ENCODE measurements at places on chromosomes 13 and 19.

- no peak for DNase-seq
These were observed 200.6 kb downstream of the LHFPL6 start for GRCh38 chr13:39402221-39402970.

- no peak for DNase-seq
These were observed 97.9 kb downstream of the MTUS2 start for GRCh38 chr13:28918030-28918429.

DNA sequence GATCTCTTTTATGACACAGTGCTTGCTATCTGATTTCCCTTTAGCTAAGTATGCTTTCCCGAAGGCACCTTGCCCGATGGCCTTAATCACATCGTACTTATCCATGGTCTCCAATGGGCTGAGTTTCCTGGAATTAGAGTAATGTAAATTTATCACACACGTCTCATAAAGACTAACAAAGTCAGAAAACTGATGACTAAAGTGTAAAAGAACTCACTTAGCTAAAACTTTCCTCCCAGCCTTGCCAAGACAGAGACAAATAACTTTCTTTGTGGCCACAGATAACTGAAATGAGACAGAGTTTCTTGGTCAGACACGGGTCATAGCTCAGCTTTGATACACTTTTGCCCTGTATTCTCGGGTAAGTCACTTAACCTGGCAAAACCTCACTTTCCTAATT, 1.5 kb downstream of the NEK5 start:
- no peak for DNase-seq

DNA sequence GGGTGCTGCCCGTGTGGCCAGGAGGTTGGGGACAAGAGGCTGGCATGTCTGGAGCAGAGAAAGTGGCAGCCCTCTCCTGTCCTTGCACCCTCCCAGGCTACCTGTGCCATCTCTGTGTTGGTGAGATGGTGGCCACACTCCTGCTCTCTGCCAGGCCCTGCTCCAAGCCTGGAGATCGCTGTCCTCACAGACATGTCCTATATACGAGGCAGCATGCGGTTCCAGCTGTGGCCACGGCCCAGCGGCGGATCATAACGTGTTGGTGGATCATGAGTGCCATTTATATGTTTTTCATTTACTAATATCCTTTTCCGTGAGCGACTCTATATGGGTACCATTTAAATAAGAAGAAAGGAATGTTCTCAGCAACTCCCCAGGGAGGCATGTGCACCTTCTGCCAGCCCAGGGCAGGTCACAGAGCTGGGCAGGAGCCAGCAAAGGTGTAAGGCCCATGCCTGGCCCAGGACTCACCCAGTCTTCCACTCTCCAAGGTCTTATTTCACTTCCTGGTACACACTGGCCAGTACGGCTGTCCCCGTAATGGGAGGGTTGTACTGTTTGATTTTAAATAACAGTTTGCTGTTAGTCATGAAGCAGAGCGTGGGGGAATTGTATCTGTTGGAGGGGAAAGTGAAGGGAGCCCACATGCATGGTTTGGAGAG, 47.2 kb upstream of the LDLR start:
- DNase-seq = no peak

DNA sequence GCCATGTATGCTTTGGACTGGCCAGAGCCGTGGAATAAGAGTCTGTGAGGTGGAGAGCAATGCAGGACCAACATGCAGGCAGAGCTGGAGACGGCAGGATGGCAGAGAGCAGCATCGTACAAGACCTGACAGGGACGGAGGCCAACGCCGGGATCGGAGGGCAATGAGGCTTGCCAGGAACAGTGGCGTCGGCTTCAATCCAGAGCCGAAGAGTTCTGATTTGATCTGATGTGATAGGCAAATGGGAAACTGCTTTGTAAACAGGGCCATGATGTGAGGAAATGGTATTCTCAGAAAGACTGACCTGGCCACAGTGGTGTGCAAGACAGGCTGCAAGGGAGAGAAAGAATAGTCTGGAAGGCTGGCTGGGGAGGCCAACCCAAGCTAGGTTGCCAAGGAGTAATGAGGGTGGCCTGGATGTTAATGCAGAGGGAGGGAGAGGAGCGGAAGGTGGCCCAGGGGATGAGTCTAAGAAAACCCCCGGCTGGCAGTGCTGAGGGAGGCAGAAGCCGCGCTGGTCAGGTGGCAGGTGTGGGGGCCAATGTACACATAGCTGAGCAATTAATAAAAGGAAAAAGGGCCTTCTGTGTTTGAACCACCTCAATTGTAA, 26.7 kb downstream of the RCBTB2 start:
- DNase-seq = no peak

DNA sequence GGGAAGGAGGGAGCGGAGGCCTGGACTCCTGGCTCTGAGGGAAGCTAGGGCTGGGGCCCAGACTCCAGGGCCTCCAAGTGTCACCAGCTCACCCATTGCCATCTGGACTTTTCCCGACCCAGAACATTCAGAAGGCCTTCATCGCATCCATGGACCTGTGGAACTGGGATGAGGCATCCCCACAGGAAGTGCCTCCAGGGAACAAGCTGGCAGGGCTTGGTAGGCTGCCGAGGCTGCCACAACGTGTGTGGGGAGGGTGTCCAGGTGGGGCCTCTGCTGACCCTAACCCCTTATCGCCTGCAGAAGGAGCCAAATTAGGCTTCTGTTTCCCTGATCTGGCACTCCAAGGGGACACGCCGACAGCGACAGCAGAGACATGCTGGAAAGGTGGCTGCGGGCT, 767 bp downstream of the ETV2 start:
- no peak for DNase-seq

DNA sequence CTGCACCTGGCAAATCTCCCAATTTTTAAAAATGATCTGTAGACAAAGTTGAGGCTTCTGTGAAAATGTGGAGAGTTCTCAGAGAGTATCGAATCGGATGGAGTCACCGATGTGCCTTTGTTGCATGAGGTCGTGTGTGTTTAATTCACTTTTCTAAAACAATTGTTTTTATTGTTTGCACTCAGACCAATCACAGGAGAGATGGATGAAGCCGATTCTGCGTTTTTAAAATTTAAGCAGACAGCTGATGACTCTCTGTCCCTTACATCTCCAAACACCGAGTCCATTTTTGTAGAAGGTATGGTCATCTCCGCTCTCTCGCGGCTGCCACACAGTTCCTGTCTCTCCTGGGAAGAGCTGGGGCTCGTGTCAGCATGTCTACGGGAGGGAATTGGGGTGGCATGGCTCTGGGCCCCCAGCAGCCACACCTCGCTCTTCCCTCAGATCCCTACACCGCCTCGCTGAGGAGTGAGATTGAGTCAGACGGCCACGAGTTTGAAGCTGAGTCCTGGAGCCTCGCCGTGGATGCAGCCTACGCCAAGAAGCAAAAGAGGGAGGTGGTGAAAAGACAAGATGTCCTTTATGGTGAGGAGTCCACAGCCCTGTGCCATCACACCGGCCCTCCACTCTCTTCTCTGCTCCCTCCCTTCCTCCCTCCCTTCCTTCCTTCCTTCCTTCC, 47.2 kb downstream of the PEX11G start:
- DNase-seq = no peak

All from activated CD4-positive, CD25-positive, alpha-beta regulatory T cell (primary cell).